Effector CD4-positive, alpha-beta T cell (primary cell): ENCODE measurements at places on chromosomes 2 and 18.

GRCh38 chr2:59276917-59277316 lies 1035.8 kb upstream of the FANCL start:
- no peak for DNase-seq

- DNase-seq, result no peak
These were observed 44.1 kb upstream of the SLC14A2 start for GRCh38 chr18:45571195-45571594.

- peak; percentile 43 for DNase-seq
These were observed at the start of gene RAPH1 for GRCh38 chr2:203535078-203535783. Gene RAPH1, minus strand, starts transcription at chr2:203535301. Its CDS starts 39,948 bp downstream, at chr2:203495353.

DNA sequence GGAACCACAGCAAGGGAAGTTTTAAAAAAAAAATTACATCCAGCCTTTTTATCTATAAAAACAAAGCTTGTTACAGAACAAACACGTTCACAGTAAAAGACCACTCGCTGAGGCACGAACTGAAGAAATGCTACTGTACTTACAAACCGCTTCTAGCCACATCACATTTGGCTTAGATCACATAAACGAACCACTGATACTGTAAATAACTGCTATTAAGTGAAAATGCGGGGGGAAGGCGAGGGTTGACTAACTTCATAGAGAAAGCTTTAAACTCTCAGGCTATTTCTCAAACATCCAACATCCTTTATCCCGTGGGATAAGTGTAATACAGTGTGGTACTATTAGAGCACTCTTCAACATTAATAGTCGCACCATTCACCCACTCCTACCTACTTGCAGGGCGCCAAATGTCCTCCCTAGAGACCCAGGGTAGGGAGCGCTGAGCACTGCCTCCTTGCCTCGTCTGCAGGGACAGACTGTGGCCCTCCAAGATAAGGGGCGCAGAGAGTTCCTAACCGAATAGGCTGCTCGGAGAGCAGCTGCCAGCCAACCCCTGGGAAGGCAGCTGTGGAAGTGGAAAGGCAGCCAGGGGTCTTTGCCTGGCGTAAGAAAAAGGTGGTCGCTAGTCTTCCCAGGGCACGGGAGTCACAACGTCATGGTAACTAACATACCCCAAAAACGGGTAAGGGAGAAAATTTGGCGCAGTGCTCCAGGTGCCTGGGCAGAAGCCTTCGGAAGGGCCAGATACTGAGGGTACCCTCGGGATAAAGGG lies 854 bp downstream of the GPR155 start:
- peak; percentile 24 for DNase-seq
